Amniotic stem cell (primary cell): ENCODE measurements at places on chromosomes 5 and 9.

DNA sequence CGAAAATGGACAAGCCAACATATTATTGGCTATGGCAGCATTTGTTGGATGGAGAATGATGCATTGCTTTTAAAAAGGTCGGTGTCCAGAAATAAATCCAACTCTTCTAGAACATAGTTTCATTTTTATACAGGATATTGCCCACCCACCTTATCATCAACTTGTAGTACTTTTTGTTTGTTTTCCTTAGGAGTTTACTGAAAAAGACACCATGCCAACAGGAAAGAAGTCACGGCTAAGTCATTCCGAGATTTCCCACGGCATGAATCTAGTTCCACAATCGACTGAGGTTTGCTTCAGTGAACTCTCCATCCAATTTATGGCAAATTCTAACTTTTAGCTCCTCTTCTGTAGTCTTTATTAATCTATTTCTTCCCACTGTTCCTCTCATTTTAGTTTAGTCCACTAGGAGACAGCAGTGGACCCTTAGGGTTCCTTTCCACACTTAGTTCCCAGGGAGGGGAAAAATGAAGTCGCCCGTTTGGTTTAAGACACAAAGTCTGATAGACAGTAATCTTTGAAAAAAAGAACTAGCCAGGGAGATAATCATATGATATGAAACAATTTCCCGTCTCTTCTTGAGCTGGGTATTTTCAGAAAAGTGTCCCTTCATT, 237.5 kb downstream of the AP3B1 start:
- DNase-seq: no peak

GRCh38 chr9:105355781-105356180, 92.1 kb upstream of the FSD1L start:
- no peak for DNase-seq

DNA sequence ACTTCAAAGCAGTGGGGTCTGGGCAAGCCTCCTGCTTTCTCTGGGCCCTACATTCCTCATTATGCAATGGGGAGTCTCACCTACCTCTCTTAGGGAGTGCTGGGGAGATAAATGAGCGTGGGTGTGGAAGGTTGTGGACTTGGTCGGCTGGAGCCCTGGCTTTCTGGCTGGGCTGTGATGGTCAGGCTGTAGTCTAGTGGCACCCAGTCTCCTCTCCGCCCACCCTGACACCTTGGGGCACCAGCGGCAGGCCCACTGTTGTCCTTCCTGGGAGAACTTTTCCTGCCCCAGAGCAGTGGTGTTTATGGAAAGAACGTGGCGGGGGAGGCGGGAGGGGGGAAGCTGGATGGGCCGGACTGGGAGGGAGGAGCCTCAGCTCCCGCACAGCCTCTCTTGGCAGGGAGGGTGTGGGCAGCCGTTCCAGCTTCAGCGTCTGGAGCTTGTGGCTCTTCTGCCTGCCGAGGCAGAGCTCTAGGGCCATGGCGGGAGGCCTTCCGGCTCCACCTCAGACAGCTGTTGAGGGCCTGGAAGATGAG, 4.1 kb downstream of the PTGS1 start:
- peak; percentile 35 for DNase-seq

DNA sequence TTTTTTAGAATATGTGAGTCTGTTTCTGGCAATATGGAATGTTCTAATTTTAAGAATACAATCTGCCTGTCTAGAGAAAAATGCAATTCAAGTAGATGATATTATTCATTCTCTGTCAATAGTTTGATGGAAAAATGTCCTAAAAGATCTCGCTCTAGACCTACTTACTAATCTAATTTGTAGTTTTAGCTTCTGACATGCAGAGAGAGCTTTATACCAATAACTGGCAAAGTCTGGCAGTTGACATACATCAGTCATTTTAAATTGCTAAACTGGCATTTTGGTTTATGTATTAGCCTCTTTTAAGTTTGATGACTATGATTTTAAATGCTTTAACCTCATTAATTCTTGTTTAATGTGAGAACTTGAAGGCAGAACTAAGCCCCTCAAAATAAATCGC, 355.0 kb upstream of the CDH10 start:
- no peak for DNase-seq

DNA sequence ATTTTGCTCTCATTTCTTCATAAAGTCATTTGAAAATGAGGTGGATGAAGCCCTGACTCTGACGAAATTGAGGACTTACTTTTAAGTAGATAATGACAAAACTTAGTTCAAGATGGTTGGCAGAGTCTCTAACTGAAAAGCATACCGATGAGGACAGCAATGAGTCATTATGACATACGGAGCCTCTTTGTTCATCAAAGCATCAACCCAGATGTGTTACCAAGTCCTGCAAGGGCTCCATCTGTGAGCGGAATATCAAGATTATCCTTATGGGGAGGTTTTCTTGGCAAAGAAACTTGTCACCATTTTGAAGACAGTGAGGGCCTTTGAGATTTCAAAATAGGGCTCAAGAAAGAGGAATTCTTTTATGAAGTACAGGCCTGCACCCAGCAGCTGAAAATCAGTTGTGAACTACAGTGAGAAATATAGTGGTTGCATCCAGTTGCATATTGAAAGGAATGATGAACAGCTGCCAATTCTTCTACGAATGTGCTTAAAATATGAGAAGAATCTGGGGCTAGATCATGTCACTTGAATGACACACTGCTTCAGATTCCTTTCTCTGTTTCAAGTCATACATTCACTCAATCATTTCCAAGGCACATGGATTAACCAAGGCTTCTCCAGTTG, 86.6 kb upstream of the SLC24A2 start:
- no peak for DNase-seq

GRCh38 chr9:33161011-33161588, 6.0 kb downstream of the B4GALT1 start:
- DNase-seq: peak; percentile 97

DNA sequence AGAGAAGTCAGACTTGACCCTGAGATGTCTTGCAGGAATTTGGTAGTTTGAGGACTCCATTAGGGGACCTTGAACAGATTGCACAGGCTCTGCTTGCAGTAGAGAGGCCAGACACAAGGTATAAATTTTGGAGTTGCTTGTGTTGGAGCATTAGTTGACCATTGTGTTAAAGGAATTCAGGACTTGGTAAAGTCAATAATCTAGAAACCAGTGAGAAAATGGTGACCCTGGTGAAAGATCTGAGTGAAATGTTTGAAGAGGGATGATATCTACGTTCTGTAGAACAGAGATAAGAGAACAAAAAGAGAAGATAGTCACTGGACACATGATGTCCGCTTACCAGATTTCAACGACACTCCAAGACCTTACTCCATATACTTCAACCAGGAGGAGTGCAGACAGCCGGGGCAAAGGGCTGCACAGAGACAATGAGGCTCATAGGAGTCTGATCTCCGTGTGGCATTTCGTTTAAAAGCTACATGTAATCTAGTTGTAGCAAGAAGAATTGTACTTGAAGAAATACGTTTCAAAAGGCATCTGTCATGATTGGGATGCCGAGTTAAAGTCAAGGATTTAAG, 13.2 kb downstream of the DNAJC25 start:
- DNase-seq: no peak

DNA sequence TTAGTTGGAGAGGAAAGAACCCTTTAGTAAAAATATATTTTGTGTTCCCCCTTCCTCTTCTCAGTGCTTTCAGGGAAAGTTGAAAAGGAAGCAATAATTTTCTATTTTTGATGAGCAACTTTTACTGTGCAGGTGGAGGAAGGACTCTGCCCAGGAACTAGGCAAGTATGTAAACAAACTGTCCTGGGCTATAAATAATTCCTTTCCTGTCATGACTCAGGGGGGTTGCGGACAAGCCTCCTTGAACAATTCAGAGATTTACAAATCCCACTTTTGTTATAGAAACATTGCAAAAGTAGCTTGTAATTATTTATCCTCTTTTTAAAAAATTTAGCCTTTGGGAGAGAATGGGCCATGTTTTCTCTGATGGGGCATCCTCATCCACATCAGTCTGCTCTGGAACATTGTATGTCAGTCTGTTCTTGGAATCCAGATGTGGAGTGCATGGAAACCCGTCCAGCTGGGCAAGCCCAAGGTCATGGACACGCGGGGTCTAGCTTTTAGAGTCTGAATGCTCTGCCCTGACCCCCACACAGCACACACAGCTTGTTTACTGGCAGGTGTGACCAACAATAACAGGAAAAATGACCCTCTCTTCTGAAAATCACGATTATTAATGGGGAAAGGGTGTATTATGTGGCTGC, 127.6 kb downstream of the GADD45G start:
- DNase-seq: no peak

DNA sequence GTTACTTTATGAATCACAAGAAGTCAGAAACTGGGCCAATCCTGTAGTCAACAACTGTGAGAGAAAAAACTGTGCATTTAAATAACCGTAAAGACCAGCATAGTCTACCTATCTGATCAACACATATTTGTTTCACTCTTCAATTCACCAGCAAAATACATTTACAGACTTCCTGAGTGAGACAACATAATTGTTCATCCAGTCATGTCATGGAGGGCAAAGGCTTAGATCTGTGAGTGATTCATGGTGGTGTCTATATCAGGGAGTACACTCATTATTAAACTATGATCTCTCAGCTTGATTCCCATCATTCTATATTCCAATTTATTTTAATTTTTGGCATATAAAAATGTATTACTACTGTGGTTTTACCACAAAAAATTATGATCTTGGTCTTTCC, 694.6 kb downstream of the DNAH5 start:
- no peak for DNase-seq

- no peak for DNase-seq
Measured at GRCh38 chr5:31161781-31162181, 31.7 kb upstream of the CDH6 start.

DNA sequence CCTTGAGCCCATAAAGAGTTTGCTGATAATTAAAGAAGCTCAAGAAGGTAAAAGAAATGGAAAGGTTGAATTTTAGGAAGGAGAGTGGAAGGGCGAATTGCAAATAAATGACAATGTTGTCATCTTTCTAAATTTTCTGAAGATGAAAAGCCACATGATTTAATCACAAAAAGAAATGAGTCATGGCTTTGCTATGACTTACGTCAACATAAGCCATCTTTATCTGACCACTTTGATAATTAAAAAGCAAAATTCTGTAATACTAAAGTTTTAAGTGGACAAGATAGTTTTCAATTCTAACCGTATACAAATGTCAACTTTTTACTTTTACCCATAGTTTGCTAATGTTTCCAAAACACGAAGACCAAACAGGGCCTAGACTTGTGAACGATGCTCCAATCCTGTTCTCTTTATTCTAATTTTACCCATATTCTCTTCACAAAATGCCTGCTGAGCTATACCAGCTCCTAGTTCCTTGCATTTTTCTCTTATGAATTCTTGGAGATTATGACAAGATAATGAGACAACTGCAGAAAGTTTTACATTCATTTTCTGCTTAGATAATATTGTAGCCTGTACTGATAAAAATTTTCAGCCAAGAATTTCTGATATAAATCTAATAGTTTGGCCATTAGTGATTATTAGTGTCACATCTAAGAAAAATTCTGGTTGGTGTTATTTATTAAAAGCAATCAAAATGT, 21.8 kb upstream of the PRUNE2 start:
- DNase-seq: no peak
